ENCODE measurements at places on chromosomes 1 and 21. TPM values are rescaled to one million over a fixed set of nuclear protein-coding genes. Genes with fewer than 3 reads are reported as not detected.

DNA sequence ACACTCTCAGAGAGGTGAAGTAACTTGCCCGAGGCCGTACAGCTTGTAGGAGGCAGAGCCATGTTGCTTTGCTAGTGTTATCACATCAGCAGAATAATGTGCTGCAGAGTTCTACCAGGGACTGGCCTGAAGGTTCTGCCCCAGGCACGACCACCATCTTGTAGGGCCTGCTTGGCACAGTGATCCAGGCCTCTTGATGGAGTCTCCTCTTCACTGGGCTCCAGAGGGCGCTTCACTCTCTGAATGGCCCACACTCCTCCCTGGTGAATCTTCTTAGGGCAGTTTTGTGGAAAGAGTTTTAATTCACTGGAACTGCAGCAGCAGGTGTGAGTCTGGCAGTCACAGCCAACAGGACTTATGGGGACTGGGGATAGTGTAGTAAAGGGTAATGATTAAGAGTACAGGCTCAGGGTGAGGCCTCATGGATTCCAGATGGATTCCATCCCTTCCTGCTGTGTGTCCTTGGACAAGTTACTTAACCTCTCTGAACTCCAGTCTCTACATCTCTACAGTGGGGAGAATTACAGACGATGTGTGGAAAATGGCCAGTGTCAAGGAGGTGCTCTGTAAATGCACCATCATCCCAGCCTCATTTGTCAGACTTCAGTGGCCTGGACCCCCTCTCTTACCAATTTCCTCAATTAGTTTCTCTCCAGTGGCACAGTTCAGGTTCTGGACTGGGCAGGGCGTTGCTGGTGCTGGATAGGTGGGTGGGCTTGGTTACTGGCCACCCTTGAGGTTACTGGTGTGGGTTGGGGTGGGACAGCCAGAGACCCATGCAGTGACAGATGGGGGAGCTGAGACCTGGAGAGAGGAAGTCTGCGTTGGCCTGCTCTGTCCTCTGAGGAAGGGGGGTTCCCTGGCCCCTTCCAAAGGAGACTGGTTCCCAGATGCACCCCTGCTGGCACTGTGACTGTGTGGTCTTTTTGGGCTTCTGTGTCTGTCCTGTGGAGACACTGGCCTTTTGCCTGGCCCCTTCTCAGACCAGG is 45.9 kb upstream of the CSF3R start:
- no peaks in the 10 kb centered on the region for H3K27me3 ChIP-seq
- H3K4me3 ChIP-seq = no peak overlapping the region
- DNase-seq = no peak
- no peak overlapping the region for H3K27ac ChIP-seq
- H3K36me3 ChIP-seq = no peaks in the 10 kb centered on the region

The MMP23B gene
- total RNA-seq = 1.1 TPM

The ZNF593OS gene
- total RNA-seq = not detected

- no peaks in the 10 kb centered on the region for H3K4me1 ChIP-seq
- H3K27me3 ChIP-seq = peaks cover 7% of the 10 kb centered on the region
- no peak overlapping the region for H3K4me3 ChIP-seq
- no peak overlapping the region for H3K27ac ChIP-seq
- no peaks in the 10 kb centered on the region for H3K36me3 ChIP-seq
- no peak for DNase-seq
These were observed 61.0 kb downstream of the ATP5PO start for GRCh38 chr21:33854604-33855003.

The C1orf94 gene
- total RNA-seq = not detected

DNA sequence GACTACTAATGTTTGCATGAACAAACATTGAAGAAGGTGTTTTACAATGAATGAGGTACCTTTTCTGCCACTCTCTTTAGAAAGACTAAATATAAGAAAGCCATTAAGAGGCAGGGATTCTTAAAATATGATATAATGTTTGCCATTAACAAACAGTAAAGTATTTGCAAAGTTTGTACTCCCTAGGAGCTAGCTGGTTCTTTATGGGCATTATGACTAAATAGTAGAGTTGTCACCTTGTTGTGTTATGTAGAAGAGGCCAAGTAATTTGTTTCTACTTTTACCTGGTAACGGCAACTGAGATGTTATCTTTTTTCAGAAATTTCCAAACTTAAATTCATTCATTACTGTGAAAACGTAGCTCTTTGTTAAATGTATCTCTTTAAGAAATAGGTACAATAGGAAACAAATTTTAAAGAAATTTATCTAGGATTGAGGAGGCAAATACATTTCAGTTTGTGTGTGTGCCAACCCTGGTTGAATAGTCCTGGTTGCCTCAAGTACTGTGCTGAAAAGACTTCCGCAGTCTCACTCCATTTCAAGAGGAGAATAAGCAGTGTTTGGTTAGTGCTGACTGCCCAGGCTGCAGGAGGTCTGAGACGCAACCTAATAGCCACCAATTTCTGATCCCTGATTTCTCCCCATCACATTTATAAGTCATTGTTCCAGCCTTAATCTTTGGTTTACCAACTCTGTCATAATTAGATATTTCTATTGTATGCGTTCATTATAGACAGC is 52.1 kb downstream of the WDR3 start:
- no peaks in the 10 kb centered on the region for H3K4me1 ChIP-seq
- H3K4me3 ChIP-seq = no peak overlapping the region
- no peak for DNase-seq
- no peak overlapping the region for H3K27ac ChIP-seq

GRCh38 chr1:10796029-10796944 is at the start of gene CASZ1:
Gene CASZ1 (minus strand): TSS chr1:10796646. CDS start chr1:10693889, 102,757 bp downstream.
- no peaks in the 10 kb centered on the region for H3K36me3 ChIP-seq
- H3K27me3 ChIP-seq = peaks cover 62% of the 10 kb centered on the region
- no peak within 1 kb of the TSS for H3K27ac ChIP-seq
- H3K4me3 ChIP-seq = peak within 1 kb of the TSS; percentile 34

DNA sequence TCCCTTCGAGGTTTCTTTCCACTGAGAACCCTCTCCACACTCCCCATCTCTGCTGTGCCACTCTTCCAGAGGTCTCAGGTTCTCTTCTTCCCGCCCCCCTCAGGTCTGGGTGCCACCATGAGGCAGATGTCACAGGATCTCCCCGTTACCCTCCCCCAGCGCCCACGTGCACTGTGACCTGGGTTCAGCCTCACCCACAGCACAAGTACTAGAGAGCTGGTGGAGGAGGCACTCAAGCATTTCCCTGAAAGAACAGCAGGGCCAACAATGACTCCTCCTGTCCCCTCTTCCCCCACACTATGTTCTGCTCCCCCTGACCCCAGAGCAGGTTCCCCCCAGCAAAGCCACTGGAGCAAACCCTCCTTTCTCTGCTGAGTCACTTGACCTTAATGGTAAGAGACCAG is 14.3 kb downstream of the PLEKHA6 start:
- peaks cover 33% of the 10 kb centered on the region for H3K4me1 ChIP-seq
- no peaks in the 10 kb centered on the region for H3K36me3 ChIP-seq
- no peak for DNase-seq
- H3K27me3 ChIP-seq = no peaks in the 10 kb centered on the region

The KIRREL1 gene
- total RNA-seq = 64.7 TPM

The ZRANB2 gene
- total RNA-seq = 23.7 TPM

DNA sequence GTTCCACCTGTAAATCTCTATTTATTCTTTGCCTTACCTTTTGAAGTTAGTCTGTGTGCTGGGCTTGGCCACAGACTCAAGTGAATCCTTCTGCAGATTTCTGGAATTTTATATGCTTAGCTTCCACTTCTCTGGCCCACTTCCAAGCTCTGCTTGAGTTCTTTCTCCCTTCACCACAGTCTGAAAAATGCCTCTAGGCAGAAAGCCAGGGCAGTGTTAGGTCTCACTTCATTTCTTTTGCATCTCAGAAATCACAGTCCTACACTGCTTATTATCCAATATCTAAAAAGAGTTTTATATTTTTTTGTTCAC is 48.9 kb downstream of the INKA2 start:
- H3K4me1 ChIP-seq = no peaks in the 10 kb centered on the region
- H3K36me3 ChIP-seq = peaks cover 3% of the 10 kb centered on the region
- peak; percentile 91 for DNase-seq
- H3K27ac ChIP-seq = no peak overlapping the region

- H3K27me3 ChIP-seq = no peaks in the 10 kb centered on the region
- no peak overlapping the region for H3K4me3 ChIP-seq
- no peak overlapping the region for H3K27ac ChIP-seq
These were observed 118.3 kb downstream of the DHRS3 start for GRCh38 chr1:12499539-12500240.

DNA sequence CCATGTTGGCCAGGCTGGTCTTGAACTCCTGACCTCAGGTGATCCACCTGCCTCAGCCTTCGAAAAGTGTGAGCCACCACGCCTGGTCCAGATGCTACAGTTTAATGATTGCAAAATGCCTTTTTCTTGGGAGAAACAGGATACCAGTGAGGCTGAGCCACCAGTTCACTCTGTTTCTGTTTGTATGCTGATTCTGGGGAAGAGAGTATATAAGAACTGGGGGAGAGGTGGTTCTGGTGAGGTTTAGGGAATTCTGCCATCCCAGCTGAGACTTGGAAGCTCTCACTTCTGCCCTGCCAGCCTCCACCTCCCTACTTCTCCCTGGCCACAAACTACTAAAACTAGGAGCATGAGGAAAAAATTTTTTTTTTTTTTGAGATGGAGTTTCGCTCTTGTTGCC is 8.1 kb upstream of the PMF1 start:
- no peak overlapping the region for H3K4me3 ChIP-seq
- no peak overlapping the region for H3K27ac ChIP-seq
- peaks cover 13% of the 10 kb centered on the region for H3K36me3 ChIP-seq
- H3K4me1 ChIP-seq = peaks cover 3% of the 10 kb centered on the region
- no peaks in the 10 kb centered on the region for H3K27me3 ChIP-seq

The C1orf226 gene
- under 0.01 TPM for total RNA-seq

The TMEM269 gene
- not detected for total RNA-seq

The C1orf115 gene
- total RNA-seq = under 0.01 TPM

GRCh38 chr21:42401820-42402251 is 1.9 kb upstream of the UBASH3A start:
- no peaks in the 10 kb centered on the region for H3K4me1 ChIP-seq
- DNase-seq = no peak
- no peaks in the 10 kb centered on the region for H3K36me3 ChIP-seq
- H3K4me3 ChIP-seq = no peak overlapping the region
